ENCODE measurements at places on chromosomes 2 and 18. TPM values are rescaled to one million over a fixed set of nuclear protein-coding genes. Genes with fewer than 3 reads are reported as not detected.

CDK15 gene
- total RNA-seq: 0.56 TPM

IFIH1 gene
- total RNA-seq: 8.5 TPM

KCNIP3 gene
- total RNA-seq: 0.77 TPM

CIB4 gene
- total RNA-seq: not detected

RUFY4 gene
- not detected for total RNA-seq

PTPN4 gene
- 23.1 TPM for total RNA-seq
